NCI-H187 (cell line): ENCODE measurements at places on chromosomes 5 and 9.

DNA sequence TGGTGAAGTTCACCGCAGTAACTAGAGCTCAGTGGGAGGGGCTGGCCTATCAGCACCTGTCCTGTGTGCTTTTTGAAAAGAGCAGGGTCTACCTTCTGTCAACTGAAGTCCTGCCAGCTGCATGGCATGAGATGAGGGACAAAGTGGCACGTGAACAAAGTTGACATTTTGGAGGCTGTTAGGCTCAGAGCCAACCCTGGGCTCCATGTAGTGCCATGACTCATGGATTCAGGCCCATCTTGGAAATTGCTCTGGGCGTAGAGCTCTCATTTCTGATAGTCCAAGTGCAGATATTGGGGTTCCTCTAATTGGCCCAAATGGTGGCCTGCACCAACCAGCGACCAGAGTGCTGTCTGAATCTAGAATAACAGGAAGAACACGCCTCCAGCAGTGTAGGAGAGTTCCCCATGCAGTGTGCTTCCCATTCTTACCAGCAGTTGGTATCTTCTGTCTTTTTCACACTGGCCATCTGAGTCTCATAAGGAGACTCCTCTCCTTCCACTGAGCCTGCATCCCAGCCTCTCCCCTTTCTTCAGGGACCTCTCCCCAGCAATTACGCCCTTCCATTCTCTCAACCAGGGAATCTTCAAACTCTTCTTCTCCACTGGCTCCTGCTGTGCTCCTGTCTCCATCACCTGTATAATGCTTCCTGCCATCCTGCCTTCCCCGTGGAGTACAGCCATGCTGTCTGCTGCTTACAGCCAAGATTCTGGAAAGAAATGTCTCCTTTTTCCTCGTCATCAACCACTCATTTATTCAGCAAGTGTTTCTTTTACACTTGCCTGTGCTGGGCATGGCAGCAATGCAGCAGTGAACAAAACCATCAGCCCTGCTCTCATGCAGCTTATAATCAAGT lies 30.4 kb downstream of the IRF1 start:
- DNase-seq = no peak

DNA sequence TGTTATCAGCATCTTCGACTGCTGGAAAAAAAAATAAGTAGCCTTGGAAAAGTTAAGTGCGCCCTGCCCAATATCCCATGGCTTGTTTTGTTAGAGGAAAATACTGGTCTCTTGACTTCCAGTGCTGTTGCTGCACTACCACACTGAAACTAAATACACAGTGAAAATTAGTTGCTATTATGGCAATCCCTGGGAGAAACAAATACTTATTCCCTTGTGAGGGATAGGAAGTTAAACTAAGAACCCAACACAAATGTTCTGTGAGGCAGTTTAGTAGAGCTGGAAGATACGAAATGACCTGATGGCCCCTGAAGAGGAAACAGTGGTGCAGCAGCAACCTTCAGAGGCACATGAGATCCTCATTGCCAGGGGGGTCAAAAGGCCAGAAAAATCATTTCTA lies 164.0 kb downstream of the ARL15 start:
- no peak for DNase-seq

- no peak for DNase-seq
Observed at GRCh38 chr5:82097-82496, 9.9 kb upstream of the PLEKHG4B start.

GRCh38 chr5:151251001-151251551 lies 1.9 kb upstream of the GM2A start:
- DNase-seq = no peak

GRCh38 chr9:130741831-130742449 lies 48.4 kb downstream of the EXOSC2 start:
- DNase-seq = no peak

DNA sequence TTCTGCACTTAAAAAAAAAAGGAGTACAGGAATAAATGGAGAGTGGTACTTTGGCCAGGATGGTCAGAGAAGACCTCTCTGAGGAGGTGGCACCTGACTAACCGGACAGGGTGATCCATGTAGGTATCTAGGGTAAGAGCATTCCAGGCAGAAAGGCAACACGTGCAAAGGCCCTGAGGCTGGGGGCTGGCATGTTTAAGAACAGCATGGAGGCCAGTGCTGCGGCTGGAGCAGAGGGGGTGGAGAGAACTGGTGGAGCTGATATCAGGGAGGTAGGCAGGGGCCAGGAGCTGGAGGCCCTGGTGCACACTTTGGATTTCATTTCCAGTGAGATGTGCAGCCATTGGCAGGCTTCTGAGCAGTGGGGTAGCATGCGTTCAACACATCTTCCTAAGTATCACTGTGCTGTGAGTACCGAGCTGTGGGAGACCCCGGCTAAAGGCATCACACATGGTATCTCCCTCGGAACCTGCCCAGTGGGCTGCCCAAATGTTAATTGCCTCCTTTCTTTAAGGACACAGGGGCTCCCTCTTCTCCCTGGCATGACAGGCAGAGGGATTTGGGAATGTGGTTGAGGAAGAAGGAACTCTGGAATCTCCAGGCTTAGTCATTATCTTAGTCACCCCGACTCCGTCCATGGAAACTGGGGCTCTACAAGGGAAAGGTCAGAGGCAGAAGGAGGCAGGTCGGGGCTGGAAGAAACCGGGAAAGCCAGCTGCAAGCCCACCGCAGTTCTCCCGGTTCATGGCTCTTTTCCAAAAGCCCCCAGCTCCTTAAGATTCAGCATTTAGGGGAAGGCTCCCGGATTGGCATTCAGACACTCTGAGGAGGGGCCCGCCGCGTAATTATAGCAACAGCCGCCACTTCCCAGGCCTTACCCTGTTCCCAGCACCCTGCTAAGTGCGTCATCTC lies 18.6 kb downstream of the SLC6A7 start:
- DNase-seq = no peak

- DNase-seq = no peak
Observed at GRCh38 chr5:135625961-135626360, 47.2 kb upstream of the CXCL14 start.

GRCh38 chr5:121430538-121430937 lies 421.1 kb upstream of the FTMT start:
- no peak for DNase-seq

DNA sequence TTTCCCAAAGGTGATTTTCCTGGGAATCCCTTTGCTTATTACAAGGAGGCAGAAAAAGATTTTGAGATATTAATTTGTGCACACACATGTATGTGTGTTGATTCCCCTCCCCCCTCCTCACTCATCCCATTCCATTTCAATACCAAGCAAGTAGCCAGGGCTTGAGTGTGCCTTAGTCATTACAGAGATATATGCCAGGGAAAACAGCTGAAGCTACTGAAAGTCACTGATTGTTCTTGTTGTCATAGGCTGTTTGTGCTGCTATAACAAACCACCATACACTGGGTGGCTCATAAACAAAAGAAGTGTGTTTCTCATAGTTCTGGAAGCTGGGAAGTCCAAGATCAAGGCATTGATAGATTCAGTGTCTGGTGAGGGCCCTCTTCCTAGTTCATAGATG lies 158.6 kb downstream of the BAAT start:
- no peak for DNase-seq

DNA sequence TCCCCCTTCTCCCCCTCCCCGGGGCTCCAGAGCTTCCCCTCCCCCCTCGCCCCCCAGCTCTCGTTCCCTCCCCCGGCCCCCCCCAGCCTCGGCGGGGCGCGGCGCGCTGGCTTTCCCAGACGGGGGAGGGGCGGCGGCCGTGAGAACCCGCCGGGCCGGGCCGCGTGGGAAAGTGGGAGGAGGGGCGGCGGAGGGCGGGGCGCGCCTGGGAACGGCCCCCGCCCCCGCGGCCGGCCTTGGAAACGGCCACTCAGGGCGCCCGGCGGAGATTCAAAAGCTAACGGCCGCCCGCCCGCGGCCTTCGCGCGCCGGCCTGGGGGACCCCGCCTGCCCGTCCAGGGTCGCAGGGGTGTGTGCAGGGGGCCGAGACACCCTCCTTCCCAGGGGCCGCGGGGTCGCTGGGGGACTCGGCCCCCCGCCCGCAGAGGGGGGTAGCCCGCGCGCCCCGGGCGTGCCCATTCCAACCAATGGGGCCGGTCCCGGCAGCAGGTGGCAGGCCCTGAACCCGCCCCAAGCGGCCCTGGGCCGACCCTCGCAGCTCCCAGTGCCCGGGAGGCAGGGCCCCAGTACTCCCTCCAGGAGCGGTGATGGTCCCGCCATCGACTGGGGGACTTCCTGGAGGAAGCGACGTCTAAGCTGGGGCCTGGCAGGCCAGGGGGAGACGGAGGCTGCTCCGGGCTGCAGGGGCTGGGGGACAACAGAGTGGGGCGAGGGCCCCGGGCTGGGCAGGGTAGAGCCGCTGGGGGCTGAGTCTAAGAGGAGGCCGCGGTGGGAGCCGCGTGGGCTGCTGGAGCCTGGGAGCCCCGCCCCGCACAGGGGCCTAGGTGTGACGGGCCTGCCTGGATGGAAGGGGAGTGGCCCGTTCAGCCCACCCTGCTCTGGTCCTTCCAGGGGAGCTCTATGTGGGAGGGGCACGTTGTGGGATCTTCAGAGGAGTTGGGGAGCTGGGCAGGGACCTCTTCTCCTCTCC lies 14.2 kb upstream of the NRARP start:
- DNase-seq = no peak

DNA sequence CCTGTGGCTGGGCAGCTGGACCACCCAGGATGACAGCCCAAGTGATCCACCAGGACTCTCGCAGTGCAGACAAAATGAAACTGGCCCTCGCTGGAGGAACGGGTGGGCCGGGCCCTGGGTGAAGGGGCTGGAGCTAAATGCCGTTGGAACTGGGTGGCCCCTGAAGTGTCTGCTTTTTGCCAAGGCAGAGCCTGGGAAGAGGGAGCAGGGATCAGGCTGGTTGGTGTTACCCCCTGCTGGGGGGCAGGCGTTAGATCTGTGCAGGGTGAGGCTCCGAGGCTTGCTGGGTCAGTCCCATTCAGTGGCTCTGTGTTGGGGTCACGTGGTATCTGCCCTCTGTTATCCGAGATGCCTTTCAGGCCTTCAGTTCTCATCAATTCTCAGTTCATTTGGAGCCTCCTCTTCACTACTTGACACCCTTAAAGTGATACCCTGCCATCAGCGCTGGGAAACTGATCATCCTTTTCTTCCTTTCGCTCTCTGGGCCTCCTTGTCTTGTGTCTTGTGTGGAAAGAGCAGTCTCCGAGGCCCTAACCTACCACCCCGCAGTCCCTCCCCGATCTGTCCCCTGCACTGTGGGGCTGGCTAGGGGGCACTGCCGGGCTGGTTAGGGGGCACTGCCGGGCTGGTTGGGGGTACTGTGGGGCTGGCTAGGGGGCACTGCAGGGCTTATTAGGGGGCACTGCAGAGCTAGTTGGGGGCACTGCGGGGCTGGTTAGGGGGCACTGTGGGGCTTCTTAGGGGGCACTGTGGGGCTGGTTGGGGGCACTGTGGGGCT lies 37.3 kb downstream of the COL5A1 start:
- DNase-seq = no peak

GRCh38 chr5:124605541-124605940 lies 140.9 kb downstream of the ZNF608 start:
- DNase-seq = no peak

GRCh38 chr5:95283761-95284571 lies 928 bp downstream of the MCTP1 start:
- DNase-seq = peak; percentile 13

DNA sequence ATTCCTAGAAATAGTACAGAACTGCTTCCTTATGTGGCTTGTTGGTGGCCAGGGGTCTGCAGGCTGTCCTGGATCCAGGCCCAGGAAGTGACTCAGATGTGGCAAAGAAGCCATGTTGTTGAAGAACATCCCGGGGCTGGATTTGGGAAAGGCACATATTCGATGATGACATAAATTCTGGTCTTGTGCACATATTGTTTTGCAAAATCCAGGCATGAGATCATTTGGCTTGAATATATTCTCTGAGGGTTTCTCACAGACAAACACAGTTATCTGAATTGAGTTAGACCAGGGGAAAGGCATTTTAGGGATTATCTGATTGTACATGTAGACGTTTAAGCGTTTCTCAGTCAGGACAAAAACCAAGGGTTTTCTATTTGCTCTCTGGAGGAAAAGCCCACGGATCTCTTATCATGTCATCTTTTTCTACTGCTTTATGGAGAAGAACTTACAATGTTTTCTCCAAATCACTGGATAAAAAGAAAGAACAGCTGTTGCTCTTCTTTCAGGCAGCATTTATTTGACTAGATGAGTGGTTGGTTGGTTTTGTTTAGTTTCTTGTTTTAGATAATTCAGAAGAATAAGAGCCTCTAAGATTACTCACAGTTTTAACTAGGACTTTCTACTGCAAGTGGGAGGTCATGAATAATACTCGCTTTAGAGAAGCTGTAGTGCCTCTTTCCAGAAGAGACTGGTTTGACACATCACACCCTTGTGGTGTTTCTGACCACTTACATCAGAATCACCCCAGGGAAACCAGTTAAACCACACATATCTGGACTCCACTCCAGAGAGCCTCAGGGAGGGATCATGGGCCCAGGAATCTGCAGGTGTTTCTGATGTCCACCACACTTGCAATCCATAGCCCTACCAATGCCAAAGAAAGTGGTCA lies 29.5 kb upstream of the LHFPL2 start:
- no peak for DNase-seq

- DNase-seq = no peak
Observed at GRCh38 chr5:60960591-60960990, 15.6 kb downstream of the NDUFAF2 start.

- no peak for DNase-seq
Observed at GRCh38 chr5:93055971-93056370, 525.0 kb downstream of the NR2F1-AS1 start.

DNA sequence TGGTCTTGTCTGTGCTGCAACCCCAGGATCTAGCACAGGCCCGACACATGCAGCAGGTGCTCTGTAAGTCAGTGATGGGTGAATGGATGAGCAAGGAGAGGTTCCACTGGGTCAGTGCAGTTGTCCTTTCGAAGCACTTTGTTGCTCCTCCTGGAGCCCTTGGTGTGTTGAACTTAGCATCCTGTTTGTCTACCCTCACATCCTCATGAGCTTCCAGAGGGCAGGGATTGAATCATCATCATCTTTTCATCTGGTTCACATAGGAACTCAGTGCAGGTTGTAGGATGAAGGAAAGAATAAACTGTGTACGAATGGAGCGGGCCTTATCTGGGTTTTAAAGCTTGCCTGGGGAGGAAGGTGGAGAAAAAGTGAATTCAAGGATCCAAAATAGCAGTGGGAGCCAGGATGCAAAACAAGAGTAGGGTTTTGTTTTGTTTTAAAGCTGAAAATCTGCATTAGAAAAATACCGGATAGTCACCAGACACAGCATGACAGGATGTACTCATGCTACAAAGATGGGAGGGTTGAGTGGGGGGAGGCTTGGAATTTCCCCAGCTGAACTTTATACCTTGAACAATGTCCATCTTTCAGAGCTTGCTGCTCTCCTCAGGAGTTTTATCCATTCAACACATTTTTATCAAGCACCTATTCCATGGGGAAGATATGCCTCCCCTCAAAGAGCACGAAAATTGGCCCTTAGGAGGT lies 55.8 kb downstream of the PTTG1 start:
- DNase-seq = no peak

DNA sequence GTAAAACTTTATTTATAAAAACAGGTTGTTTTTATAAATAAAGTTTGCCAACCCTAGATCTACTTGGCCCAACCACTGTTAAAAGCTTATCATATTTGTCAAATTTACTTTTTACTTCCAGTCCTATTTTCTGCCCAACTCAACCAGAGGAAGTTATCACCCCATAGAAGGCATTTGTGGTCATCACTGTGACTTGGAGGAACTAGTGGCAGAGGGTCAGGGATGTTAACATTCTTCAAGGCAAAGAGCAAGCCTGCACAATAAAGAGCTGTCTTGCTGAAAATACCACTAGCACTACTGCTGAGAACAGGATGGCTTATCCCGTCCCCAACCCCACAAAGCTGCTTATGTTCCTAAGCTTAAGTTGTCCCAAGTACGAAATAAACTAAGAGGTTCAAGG lies 22.3 kb downstream of the TTC33 start:
- DNase-seq = no peak
